ENCODE measurements at places on chromosomes 7 and 10.

GRCh38 chr7:55556031-55556430 is 16.3 kb downstream of the VOPP1 start:
- no peak for DNase-seq

GRCh38 chr10:50439187-50439586 is 184.6 kb downstream of the SGMS1 start:
- DNase-seq = no peak

GRCh38 chr10:77079592-77080300 is 557.9 kb downstream of the KCNMA1 start:
- no peak for DNase-seq

DNA sequence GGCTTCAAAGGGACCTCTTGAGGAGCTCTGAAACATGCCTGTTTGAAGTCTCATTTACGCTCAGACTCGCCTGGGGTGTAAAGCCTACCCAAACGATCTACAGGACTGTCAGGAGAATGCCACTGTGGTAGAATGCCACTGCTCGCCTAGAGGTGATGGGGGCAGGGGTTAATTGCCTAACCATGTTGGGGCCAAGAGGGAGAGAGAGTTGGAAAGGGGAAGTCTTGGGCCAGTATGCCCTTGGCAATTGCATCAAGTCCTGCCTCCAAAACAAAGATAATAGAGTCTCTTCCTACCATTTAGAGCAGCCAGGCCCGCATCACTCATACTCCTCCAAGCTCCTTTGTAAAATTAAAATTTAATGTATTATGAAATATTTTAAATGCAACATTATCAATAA is 25.2 kb downstream of the CDK1 start:
- no peak for DNase-seq

All from stimulated activated CD8-positive, alpha-beta memory T cell treated with anti-CD3 and anti-CD28 coated beads, Interleukin-12 subunit alpha, Interleukin-12 subunit beta, amount 100 ng/mL, for 4 hours (primary cell).